ENCODE measurements at places on chromosomes 12 and 14. TPM values are rescaled to one million over a fixed set of nuclear protein-coding genes. Genes with fewer than 3 reads are reported as not detected.

The SIRT4 gene
- total RNA-seq: 1.1 TPM

The OR4N2 gene
- total RNA-seq: not detected

The CCDC198 gene
- total RNA-seq: not detected

The EPYC gene
- not detected for total RNA-seq

The SDS gene
- not detected for total RNA-seq

The ASCL1 gene
- total RNA-seq: not detected

The DIP2B gene
- 20.2 TPM for total RNA-seq

The KLRD1 gene
- total RNA-seq: 0.69 TPM

The HCAR3 gene
- total RNA-seq: not detected

The C12orf56 gene
- total RNA-seq: not detected

The STON2 gene
- 59.4 TPM for total RNA-seq

The SLC7A8 gene
- total RNA-seq: not detected

The RNF212B gene
- total RNA-seq: not detected

The ARHGEF40 gene
- 9.9 TPM for total RNA-seq

The FCF1 gene
- total RNA-seq: 12.8 TPM

The GOLGA5 gene
- 22.3 TPM for total RNA-seq

The NGB gene
- not detected for total RNA-seq

The KLRG1 gene
- 0.25 TPM for total RNA-seq

The KRT3 gene
- not detected for total RNA-seq

The RND1 gene
- total RNA-seq: 5.5 TPM

The B3GNT4 gene
- not detected for total RNA-seq

The TMEM106C gene
- 49.1 TPM for total RNA-seq

The C12orf50 gene
- not detected for total RNA-seq

The KRT85 gene
- not detected for total RNA-seq

The BDKRB2 gene
- 2.5 TPM for total RNA-seq

The CIROP gene
- total RNA-seq: not detected

The UNC79 gene
- total RNA-seq: 0.06 TPM

The RPL10L gene
- not detected for total RNA-seq

The HRK gene
- total RNA-seq: not detected

The ADGRD1 gene
- total RNA-seq: 0.06 TPM

The SERPINA9 gene
- not detected for total RNA-seq

The LMNTD1 gene
- not detected for total RNA-seq

The METTL17 gene
- 20.6 TPM for total RNA-seq

The TRAF3 gene
- 47.2 TPM for total RNA-seq

The GLT1D1 gene
- not detected for total RNA-seq

The PTGDR gene
- not detected for total RNA-seq

The CISTR gene
- total RNA-seq: not detected

The NUAK1 gene
- total RNA-seq: 120 TPM

The SAMD4A gene
- total RNA-seq: 120 TPM

The INHBE gene
- total RNA-seq: not detected

The NEUROD4 gene
- not detected for total RNA-seq

The SERPINA10 gene
- total RNA-seq: not detected

The AICDA gene
- not detected for total RNA-seq

The ITGA5 gene
- 361 TPM for total RNA-seq

The ACOT2 gene
- 17.2 TPM for total RNA-seq

The PAPLN gene
- total RNA-seq: 7.8 TPM

The COL2A1 gene
- total RNA-seq: not detected

Measured in bladder microvascular endothelial cell (primary cell).